Activated CD4-positive, alpha-beta T cell treated with anti-CD3 and anti-CD28 coated beads, Interleukin-2, amount 10 ng/mL, durations not matched to agents 7 days and 5 days (primary cell): ENCODE measurements at places on chromosomes 6 and 20. TPM values are rescaled to one million over a fixed set of nuclear protein-coding genes. Genes with fewer than 3 reads are reported as not detected.

DNA sequence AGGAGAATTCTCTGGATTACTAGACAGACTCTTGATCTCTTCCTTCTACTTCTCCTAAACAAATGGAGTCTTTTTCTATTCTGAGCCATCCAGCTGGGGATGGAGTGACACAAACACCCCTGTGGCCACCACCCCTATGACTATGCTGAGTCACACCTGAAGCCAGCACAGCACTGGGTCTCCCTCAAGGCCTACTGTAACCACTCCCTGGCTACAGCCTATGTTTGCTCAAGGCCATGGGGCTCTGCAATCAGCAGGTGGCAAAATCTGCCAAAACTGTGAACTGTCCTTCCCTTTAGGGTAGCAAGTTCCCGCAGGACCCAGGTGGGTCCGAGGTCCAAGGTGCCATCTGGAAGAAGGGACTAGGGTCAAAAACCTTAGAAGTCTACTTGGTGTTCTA is 132.3 kb downstream of the TINAG start:
- no peak for DNase-seq

DNA sequence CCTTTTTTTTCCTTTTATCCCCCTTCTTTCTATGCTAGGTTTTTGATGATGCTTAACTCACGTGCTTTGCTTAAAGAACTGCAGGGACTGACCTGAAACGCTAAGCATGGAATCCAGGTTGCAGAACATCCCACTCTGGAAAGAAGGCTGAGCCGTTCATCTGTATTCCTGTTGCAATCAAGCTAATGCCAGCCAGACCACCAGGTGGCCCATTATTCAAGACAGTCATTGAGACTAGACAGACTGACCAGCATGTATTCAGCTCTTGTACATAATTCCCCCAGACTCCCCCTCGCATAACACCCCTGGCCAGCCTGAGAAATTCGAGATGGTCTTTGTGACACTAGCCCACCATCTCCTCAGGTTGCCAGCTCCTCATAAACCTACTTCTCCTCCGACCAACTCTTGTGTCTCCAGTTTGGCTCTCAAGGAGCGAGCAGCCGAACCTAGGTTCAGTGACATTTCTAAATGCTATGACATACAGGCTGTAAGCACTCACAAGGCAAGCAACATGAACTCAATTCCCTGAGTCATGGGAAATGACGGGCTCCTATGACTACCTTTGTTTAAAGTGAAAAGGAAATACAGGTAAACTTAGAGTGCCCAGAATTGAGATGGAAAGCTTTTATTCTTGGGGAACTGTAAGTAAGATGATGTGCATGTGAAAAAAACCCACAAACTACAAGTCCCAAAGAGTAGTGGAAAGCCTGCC is 309.3 kb upstream of the CDYL start:
- no peak for DNase-seq

GRCh38 chr20:20461551-20461950 is 93.6 kb downstream of the INSM1 start:
- DNase-seq: no peak

DNA sequence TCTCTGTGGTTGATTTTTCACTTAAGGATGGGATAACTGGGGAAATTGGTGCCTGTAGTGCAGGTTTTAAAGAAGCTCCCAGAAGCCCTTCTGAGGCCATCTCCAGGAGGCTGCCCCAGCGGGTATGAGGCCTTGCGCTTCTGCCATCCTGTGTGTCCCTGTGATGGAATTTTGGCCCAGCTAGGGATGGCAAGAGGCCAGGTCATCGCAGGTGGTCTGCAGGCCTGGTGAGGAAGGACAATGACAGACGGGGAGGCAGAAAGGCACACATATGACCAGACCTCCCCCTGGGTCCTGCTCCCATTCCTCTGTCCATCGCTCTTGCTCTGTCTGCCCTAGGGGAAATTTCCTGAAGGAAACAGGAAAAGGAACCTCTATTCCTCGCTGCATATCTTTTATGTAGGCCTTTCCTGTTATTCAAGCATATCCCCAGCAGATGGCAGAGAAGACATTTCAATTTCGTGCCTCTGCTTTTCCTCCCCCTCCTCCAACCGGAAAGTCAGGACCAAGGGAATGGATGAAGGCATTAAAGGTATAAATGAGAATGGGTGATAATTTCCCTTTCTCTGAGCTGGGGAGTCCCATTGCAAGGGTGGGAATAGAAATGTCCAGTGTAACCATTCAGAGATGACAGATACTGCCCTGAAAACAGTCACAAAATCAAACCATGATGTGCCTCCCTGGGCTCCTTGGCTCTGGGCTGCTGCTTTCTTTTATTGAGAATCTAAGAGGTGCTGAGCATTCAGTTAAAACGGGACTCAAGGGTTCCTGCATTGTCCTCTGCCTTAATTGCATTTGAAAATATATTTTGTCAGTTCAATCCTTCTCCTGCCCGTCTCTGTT is 17.6 kb upstream of the HLA-F start:
- DNase-seq: peak; percentile 41

GRCh38 chr6:143276436-143276835 is 174.1 kb downstream of the ADAT2 start:
- DNase-seq: no peak

Gene STMND1
- total RNA-seq: not detected

Gene RIMS1
- not detected for total RNA-seq

Gene OVOL2
- total RNA-seq: not detected

Gene FAXC
- 0.07 TPM for total RNA-seq
